ENCODE measurements at places on chromosomes 1 and 21.
A peak's percentile ranks its signal among the peaks of the same experiment; 100 is the strongest.

GRCh38 chr21:34989337-34990151 lies 59.6 kb downstream of the RUNX1 start:
- no peak for DNase-seq

GRCh38 chr1:74113333-74113732 lies 84.6 kb downstream of the LRRIQ3 start:
- DNase-seq, result no peak

- peak; percentile 65 for DNase-seq
Observed at GRCh38 chr1:44947063-44947773, 39.2 kb downstream of the EIF2B3 start.

- no peak for DNase-seq
Observed at GRCh38 chr1:34265396-34265795, 88.7 kb downstream of the C1orf94 start.

GRCh38 chr1:4960782-4961475 lies 306.5 kb downstream of the AJAP1 start:
- no peak for DNase-seq

All from OCI-M1 (cell line).